Stimulated activated CD8-positive, alpha-beta memory T cell treated with anti-CD3 and anti-CD28 coated beads, Interleukin-4, amount 100 ng/mL, for 1 hour (primary cell): ENCODE measurements at places on chromosomes 5 and 9.

- DNase-seq: no peak
Measured at GRCh38 chr5:143714629-143715028, 97.3 kb upstream of the HMHB1 start.

DNA sequence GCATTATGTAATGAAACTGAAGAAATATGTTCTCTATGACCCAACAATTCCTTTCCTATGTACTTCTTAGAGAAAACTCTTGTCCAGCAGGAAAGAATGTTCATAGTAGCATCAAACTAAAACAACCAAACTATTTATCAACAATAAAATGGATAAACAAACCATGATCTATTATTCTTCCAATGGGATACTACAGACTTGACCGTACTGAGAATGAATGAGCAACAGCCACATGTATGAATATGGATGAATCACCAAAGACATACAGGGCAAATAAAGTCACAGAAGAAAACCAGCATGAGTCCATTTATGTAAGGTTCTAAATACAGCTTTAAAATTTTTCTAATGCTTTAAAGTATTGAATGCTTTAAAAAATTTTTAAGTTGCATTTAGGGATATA, 73.6 kb upstream of the SUSD1 start:
- DNase-seq: no peak

DNA sequence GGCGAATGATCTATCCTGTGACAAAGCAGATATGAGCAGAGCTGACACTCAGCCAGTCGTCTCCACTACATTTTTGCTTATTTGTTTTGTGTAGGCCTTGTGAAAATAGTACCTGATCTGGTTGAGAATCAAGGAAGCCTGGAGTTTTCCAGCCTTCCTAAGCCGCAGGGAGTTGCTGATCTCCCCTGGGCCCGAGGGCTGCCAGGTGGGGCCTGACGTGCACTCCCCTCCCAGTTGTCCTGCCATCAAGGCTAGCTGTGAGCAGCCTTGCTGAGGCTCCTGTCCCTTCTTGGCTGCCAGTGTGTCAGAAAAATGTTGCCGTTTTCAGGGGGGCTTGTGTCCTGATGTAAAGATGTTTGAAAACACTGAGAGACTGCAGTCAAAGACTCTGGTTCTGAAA, 102.4 kb downstream of the SMARCA2 start:
- DNase-seq: no peak

GRCh38 chr9:72494051-72494450, 27.4 kb upstream of the TMC1 start:
- no peak for DNase-seq

GRCh38 chr9:106668534-106668933, 194.4 kb upstream of the ZNF462 start:
- DNase-seq: no peak

- no peak for DNase-seq
Measured at GRCh38 chr9:68782546-68782945, 77.5 kb downstream of the PIP5K1B start.

DNA sequence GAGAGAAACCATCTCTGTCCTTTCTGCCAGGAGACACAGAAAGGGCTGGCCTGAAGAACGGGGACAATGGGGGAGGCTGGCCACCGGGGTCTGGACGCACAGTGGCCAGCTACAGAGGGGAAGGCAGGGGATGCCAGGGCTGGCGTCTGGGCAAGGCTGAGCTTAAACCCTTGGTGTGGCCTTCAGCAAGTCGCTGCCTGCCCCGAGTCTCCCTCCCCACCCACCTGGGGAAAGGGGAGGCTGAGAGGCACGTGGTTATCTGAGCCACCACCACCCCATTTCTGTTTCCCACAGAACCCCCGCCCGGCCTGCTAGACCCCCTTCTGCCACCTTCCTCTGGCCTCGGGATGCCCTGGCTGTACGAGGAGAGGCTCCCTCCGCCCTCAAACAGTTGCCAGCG, 115.3 kb downstream of the VAV2 start:
- no peak for DNase-seq

GRCh38 chr9:18331310-18331684, 142.7 kb upstream of the ADAMTSL1 start:
- DNase-seq: no peak
